ENCODE measurements at places on chromosomes 3 and 15. TPM values are rescaled to one million over a fixed set of nuclear protein-coding genes. Genes with fewer than 3 reads are reported as not detected.

DNA sequence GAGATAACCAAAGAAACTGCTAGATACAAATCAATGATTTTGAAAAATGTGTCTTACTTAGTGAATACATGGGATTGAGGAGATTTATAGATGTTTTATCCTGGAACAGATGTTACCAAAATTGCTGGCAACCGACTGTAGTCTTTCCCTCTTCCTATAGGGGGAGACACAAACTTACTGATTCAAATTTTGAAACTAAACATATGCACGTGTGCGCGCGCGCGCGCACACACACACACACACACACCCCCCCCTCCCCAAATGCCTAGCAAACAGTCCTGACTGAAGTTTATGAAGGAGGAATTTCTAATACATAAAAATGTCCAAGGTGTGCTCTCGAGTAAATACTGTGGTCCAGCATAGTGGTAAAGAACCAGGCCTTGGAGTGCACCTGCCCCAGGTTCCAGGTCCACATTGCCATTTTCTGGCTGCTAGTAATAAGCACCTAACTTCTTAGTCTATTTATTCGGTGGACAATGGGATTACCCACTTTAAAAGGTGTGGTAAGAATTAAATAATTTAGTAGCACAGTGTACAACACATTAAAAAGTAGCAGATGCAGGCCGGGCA is 18.5 kb upstream of the C3orf62 start:
- H3K36me3 ChIP-seq: peaks cover 56% of the 10 kb centered on the region
- no peak overlapping the region for H3K4me3 ChIP-seq
- no peak overlapping the region for H3K27ac ChIP-seq
- DNase-seq: no peak
- no peaks in the 10 kb centered on the region for H3K27me3 ChIP-seq

DNA sequence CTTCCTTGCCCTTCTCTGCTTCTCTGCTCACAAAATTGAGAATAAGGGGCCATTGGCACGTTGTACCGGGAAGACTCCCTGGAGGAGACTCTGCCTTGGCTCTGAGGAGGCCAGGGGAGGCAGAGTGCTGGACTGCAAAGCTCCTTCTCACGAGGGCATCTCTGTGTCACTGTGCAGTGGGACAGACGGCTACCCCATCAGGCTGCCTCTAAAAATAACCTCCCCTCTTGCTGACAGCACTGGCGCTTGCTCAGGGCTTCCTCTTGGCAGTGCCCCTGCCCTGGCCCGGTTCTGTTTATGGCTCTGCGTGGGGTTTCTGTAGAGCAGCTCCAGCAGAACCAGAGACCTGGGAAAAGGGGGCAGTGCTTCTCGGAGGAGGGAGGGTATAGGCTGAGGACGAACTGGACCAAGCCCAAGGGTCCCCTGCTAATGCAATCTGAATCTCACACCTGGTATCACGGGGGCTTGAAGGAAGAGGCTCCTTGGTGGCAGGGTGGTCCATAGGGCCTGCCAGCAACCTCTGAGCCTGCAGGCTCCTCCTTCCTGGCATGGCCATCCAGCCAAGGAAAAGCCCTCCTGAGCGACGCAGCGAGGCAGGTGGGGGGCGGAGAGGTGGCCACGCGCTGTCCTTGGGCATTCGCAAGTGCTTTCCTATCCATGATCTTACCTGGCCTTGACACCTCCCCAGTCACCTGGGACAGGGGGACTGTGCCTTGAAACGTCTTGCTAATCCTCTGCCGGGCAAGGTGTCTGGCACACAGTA is 63.3 kb upstream of the TLE3 start:
- peaks cover 58% of the 10 kb centered on the region for H3K27me3 ChIP-seq
- H3K27ac ChIP-seq: no peak overlapping the region
- no peaks in the 10 kb centered on the region for H3K36me3 ChIP-seq
- H3K4me1 ChIP-seq: peaks cover 18% of the 10 kb centered on the region
- no peak for DNase-seq

GRCh38 chr3:129231331-129232119 is 17.9 kb upstream of the COPG1 start:
- H3K27ac ChIP-seq: no peak overlapping the region
- H3K4me1 ChIP-seq: peaks cover 25% of the 10 kb centered on the region
- no peak for DNase-seq
- H3K27me3 ChIP-seq: no peaks in the 10 kb centered on the region
- H3K36me3 ChIP-seq: peaks cover 4% of the 10 kb centered on the region

DNA sequence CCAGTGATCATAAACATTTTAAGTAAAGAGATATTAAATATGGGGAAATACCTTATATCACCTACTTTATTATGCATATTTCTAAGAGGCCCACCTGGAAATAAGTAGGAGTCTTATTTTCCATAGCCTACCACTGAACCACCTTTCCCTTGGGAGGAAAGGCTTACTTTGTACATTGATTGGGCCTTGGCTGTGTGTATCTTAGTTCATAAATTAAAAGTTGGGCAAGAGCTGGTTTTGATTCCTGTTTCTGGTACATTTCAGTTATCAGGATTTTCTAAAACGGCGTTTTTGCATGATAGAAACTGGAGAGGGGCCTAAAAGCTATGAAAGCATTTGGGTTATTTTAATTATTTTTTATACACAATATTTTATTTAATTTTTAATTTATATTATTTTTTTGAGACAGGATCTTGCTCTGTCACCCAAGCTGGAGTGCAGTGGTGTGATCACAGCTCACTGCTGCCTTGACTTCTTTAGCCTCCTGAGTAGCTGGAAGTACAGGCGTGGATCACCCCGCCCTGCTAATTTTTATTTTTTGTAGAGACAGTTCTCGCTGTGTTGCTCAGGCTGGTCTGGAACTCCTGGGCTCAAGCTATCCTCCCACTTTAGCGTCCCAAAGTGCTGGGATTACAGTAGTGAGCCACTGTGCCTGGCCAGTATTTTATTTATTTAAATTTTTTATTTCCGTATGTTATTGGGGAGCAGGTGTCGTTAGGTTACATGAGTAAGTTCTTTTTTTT is 2.6 kb downstream of the GMPS start:
- H3K27ac ChIP-seq: peak overlapping the region; percentile 86
- no peak for DNase-seq
- no peaks in the 10 kb centered on the region for H3K27me3 ChIP-seq
- H3K36me3 ChIP-seq: peaks cover 45% of the 10 kb centered on the region
- H3K4me1 ChIP-seq: peaks cover 61% of the 10 kb centered on the region
- H3K4me3 ChIP-seq: peak overlapping the region; percentile 97

DNA sequence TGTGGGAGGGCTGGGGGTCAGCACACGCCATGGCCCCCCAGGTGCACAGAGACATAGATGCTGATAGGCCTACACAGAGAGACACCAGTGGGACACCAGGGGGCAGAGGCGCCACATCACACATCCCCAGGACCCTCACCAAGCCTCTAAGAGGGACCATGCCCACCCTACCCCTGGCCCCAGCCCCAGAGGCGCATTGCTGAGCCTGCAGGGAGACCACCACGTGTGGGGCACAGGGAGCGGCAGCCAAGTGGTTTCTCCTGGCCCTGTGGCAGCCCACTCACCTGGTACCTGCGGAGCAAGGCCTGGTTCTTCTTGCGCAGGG is 1.2 kb downstream of the CCDC9B start:
- peaks cover 34% of the 10 kb centered on the region for H3K4me1 ChIP-seq
- no peak for DNase-seq
- H3K36me3 ChIP-seq: peaks cover 44% of the 10 kb centered on the region

DNA sequence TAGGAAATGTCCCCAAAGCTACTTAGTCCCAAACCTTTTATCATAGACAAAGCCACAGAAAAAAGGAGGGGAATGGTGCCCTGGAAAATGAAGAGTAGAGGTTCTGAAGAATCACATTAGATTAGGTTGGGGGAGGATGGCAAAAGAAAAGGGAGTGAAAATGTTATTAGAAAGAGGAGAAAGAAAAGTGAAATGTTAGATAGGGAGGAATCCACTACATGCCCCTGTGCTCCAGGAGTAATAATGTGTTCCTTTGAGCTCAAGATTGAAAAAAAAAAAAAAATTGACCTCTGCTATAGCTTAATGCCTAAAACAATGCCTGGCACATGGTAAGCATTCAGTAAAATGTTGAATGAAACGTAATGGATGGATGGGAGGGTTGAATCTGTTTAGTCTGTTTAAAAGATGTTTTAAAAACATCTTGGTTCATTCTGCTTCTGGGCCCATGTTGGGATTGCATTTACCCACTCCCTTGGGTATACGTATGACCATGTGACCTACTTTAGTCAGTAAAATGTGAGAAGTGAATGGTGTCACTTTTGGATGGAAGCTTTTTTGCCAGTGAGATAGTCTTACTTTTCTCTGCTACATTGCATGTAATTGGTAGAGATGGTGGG is 19.0 kb downstream of the MAPK6 start:
- DNase-seq: no peak
- H3K4me1 ChIP-seq: peaks cover 54% of the 10 kb centered on the region
- H3K36me3 ChIP-seq: peaks cover 24% of the 10 kb centered on the region
- no peaks in the 10 kb centered on the region for H3K27me3 ChIP-seq
- H3K4me3 ChIP-seq: no peak overlapping the region
- H3K27ac ChIP-seq: no peak overlapping the region

- no peaks in the 10 kb centered on the region for H3K36me3 ChIP-seq
- H3K27ac ChIP-seq: no peak overlapping the region
- no peaks in the 10 kb centered on the region for H3K27me3 ChIP-seq
- no peak for DNase-seq
- peaks cover 10% of the 10 kb centered on the region for H3K4me1 ChIP-seq
Observed at GRCh38 chr15:101187820-101188636, 63.8 kb downstream of the CHSY1 start.

GRCh38 chr15:82040862-82041261 is 5.0 kb downstream of the MEX3B start:
- peaks cover 14% of the 10 kb centered on the region for H3K4me1 ChIP-seq
- peaks cover 14% of the 10 kb centered on the region for H3K36me3 ChIP-seq
- no peak overlapping the region for H3K4me3 ChIP-seq

DNA sequence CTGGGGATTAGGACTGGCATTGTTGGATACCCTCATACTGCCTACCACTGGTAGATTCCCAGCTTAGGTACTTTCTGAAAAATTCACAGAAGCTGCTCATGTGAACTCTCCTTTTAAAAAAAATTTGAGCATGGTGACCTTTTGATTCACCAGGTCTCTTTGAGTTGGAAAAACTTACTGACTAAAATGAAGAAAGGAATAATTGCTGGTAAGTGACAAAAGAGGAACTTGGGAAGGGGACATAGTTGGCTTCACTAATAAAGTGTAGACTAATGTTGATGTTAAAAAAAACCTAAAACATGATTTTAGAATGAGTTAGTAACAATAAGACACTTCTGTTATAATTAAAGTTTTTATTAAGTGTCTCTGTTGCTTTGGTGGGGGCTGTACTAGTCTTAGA is 8.6 kb downstream of the VPS8 start:
- no peak overlapping the region for H3K4me3 ChIP-seq
- no peak overlapping the region for H3K27ac ChIP-seq
- peaks cover 6% of the 10 kb centered on the region for H3K36me3 ChIP-seq

DNA sequence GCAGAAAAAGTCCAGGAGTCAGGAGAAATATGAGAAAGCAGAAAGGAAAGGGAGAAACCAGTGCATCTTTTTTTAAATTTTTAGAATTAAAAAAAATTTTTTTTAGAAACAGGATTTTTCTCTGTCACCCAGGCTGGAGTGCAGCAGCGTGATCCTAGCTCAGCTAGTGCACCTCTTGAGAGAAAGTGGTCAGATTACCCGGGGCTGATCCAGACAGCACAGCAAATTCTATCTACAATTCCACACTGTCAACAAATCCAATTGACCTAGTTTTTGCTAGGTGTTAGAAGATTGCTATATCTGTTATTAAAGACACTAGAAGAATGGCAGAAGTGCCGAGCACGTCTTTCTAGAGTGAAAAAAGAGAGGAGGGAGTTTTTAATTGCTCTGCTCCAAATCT is 117.3 kb downstream of the RFTN1 start:
- no peak overlapping the region for H3K4me3 ChIP-seq
- peaks cover 10% of the 10 kb centered on the region for H3K4me1 ChIP-seq
- no peak for DNase-seq
- H3K27ac ChIP-seq: no peak overlapping the region
- peaks cover 3% of the 10 kb centered on the region for H3K27me3 ChIP-seq

DNA sequence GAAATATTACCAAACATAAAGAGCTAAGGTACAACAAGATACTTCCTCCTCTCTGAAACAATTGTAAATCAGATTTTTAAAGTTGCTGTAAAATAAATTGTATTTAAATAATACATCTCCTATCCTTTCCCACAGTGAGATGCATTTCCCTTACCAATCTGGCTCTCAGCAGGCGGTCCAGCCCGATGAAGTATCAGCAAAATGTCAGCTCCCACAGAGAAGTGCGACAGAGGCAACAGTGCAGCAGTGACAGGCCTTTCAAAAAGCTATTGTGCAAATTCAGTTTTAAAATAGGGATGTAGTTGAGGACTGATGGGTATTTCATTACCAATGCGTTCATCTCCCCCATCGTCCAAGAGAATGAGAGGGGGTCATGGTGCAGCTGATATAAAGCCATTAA is 733.2 kb upstream of the GOLIM4 start:
- no peaks in the 10 kb centered on the region for H3K27me3 ChIP-seq
- H3K27ac ChIP-seq: no peak overlapping the region
- H3K4me1 ChIP-seq: peaks cover 18% of the 10 kb centered on the region
- DNase-seq: no peak
- H3K36me3 ChIP-seq: no peaks in the 10 kb centered on the region

- peaks cover 21% of the 10 kb centered on the region for H3K4me1 ChIP-seq
- no peaks in the 10 kb centered on the region for H3K36me3 ChIP-seq
- H3K4me3 ChIP-seq: no peak overlapping the region
- no peaks in the 10 kb centered on the region for H3K27me3 ChIP-seq
Observed at GRCh38 chr3:72408983-72409779, 439.1 kb downstream of the SHQ1 start.

GRCh38 chr3:156445117-156446090 is 109.5 kb downstream of the SSR3 start:
- DNase-seq: no peak
- H3K4me3 ChIP-seq: no peak overlapping the region
- H3K4me1 ChIP-seq: no peaks in the 10 kb centered on the region
- no peaks in the 10 kb centered on the region for H3K36me3 ChIP-seq
- H3K27me3 ChIP-seq: no peaks in the 10 kb centered on the region

Gene AVEN
- total RNA-seq: 2.8 TPM

Gene SPINK8
- not detected for total RNA-seq

Gene GNAT1
- not detected for total RNA-seq

Gene SCAANT1
- not detected for total RNA-seq
